Kidney glomerular epithelial cell (primary cell): ENCODE measurements at places on chromosomes 16 and 17.

DNA sequence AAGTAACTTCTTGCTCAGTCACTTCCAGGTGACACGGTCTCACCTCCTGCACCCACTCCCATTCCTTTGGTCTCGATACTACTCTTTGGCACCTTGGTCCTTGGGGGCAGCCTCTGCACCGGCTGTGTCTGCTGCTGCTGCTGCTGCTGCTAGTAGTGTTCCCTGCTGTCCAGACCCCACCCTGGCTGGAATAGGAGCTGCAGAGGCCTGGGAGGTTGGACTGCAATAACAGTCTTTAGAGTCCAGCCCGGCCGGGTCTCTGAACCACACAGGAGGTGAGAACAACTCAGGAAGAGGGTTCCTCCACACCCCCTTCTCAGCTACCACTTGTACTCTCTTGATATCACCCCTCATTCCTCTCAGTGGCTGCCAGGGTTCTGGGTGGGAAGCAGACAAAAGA lies 231.1 kb upstream of the NLRP1 start:
- no peak for DNase-seq

DNA sequence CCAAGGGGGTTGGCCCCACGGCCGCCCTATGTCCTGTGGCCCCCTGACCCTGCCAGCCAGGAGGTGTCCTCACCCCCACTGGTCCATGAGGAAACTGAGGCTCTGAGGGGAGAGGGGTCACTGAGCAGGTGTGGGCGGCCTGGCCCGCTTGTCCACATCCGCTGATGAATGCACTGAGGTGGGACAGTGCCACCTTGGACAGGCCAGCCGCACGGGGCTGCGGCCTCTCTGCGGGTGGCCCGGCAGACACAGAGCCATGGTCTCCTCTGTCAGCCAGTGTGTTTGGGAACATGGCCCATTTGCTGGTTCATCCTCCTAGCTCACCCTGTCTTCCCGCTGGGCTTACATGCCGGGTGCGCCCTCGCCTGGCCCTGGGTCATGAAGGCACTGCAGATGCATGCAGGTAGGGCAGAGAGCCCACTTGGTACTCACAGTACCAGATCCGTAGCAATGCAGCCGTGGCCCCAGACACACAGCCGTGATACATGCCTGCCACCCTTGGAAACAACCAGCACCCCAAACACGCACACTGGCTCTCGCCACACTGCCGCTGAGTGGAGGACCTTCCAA lies 93.9 kb downstream of the ENGASE start:
- no peak for DNase-seq

DNA sequence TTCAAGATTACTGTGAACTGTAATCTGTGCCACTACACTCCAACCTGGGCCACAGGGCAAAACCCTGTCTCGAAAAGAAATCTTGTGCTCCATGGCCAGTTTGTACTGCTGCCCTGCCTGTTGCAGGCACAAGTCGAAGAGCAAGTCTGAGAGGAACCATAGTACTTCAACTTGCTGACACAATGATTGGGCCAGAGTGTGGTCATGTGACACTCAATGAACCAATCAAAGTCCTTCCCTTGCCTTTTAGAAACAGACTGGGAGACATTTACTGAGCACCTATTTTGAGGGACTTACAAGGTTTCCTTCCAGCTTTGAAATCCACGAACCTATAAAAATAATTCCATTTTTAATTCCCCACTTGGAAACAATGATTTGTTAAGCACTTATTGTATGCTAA lies 39.8 kb upstream of the TMC5 start:
- no peak for DNase-seq

DNA sequence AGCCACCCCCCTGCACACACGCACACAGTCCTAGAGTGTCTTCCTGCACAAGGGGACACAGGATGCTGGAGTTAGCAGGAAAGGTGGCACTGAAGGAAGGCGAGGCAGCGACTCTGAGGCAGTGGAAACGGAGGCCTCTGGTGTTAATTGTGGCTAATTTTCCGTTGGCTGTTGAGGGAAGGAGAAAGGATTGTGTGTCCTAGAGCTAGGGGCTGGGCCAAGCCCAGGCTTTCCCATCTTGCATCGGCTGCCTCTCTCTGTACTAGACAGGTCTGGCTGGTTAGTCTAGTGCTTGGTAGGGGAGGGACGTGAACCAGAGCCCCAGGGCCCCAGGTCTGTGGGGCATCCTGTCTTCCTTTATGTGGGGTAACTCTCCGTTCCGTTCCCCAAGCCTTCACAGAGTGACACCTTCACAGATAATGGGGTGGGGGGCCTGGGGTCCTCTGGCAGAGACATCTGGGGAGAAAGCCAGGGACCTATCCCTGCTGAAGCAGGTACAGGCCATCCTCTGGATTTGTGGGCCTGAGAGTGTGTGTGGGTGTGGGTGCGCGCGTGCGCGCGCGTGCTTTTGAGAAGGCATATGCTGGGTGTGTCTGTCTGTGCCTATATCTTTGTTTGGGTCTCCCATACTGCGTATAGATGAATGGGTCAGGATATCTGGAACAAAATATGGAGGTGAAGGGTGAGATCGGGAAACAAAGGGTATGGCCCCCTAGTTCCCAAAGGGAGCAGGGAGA lies at the start of gene CHD3:
CHD3 (plus strand) TSS at position 606 of the 737 bp plus-strand sequence. CDS start 212 bp downstream, outside the sequence.
- no peak for DNase-seq

DNA sequence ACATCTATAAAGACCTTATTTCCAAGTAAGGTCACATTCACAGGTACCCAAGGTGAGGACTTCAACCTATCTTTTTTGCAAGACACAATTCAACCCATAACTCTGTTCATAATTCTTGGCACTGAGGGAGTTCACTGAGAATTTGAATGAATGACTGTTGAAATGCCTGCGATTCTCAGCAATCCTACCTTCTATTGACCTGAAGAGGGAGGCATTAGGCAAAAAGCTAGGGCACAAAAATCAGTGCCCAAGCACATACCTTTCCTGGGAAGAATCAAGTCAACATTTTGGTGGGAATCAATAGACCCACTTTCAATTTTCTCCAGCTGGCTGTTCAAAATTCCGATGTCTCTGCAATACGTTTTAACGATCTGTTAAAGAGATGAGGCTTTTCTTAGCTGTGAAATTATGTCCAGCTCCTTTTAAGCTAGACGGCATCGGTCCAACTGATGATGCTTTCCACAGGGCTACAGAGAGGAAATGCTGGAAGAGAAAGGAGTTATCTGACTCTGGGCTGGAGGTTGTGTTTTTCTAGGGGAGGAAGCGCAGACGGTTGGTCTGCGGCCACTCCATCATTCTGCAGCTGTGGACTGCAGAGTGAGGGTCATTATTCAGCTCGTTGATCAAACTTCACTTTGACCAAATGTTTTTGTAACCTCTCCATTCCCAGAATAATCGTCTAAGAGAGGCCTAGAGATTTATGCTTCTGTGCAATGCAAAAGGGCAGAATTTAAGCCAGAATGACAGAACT lies 25.2 kb downstream of the BCO1 start:
- DNase-seq, result no peak

DNA sequence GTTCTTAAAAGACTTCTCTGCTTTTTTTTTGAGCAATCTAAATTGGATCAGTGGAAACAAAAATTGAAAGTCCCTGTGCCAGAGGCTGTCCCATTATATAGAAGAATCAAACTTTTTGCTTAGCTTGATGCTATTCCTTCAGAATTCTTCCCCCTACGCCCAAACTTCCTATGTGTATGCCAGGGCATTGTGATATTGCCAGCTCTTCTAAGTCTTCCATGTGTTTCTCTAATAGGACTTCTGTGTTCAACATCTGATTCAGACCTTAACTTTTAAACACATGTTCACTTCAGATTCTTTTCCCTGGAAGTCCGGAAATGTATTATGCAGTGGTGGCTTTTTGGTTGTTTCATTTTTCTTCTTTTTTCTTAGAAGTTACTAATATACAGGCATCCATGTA lies 18.7 kb downstream of the PTRH2 start:
- no peak for DNase-seq

- no peak for DNase-seq
Observed at GRCh38 chr16:26598061-26598460, 468.7 kb upstream of the C16orf82 start.

GRCh38 chr16:17068524-17068923 lies 402.2 kb downstream of the XYLT1 start:
- DNase-seq, result no peak

DNA sequence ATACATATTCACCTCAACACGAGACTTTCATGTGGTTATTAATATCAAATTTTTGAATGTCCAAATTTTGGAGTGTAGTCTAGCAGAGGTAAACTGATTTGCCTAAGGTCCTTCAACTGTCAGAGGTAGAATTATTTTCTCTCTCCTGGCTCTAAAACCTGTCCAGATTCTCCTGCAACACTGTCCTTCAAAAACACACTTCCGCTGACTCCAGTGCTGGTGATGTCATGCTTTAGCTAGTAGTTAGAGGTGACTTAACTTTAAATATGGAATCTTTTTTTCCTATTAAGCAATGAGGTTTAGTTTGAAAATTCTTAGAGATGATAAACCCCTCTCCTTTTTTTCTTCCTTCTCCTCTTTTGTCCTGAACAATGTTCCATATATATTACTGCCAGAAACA lies 10.8 kb upstream of the CBLN1 start:
- DNase-seq, result no peak

DNA sequence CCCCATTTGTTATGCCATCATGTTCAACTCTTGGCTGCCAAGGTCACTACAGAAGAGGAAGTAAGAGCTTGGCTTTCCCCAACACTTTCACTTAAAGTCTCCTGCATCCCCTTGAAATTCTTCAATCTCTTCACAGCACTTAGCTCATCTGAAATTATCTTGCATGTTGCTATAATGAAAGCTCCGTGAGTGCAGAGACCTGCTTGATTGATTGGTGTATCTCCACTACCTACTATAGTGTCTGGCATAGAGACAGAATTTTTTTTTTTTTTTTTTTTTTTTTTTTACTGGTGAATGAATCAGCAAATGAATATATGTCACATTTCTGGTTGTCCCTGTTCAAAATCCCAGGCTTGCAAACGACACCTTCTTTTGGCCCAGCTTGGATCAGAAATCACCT lies 1.9 kb upstream of the SDR42E1 start:
- no peak for DNase-seq

- peak; percentile 71 for DNase-seq
Observed at GRCh38 chr17:29237476-29238132, 9.1 kb upstream of the CRYBA1 start.

- DNase-seq, result no peak
Observed at GRCh38 chr17:50467114-50467854, 1.4 kb downstream of the CHAD start.

DNA sequence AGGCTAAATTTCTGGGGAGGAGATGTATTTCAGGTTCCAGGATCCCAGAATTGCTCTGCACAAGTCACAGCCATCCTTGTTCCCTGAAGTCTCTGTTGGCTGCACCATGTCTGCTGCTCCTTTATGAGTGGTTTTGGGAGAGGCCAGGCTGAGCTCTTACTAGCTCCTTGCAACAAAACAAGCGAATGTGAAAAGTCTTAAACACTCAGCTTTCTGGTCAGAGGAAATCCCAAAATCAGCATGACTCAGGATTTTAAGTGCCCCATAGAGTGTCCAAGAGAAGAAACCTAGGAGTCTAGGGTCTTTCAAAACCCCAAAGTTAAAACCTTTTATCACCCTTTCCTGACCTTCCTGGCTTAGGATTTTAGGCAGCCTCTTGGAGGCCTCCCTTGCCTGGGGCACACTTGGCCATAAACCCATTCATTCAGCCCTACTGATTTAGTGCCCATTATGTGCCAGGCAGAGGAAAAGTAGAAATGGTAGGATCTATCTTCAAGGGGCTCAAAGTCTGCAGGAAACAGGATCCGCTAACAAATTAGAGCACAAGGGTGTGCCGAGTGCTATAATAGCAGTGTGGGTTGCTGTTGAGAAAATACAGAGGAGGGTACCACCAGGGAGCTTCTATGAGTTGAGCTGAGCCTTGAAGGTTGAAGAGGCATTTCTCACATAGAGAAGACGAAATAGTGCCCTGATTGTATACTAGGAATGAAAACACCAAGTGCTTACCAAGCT lies 36.9 kb downstream of the SOST start:
- DNase-seq, result no peak

GRCh38 chr17:7060165-7060891 lies 16.4 kb upstream of the SLC16A11 start:
- DNase-seq, result peak; percentile 97

DNA sequence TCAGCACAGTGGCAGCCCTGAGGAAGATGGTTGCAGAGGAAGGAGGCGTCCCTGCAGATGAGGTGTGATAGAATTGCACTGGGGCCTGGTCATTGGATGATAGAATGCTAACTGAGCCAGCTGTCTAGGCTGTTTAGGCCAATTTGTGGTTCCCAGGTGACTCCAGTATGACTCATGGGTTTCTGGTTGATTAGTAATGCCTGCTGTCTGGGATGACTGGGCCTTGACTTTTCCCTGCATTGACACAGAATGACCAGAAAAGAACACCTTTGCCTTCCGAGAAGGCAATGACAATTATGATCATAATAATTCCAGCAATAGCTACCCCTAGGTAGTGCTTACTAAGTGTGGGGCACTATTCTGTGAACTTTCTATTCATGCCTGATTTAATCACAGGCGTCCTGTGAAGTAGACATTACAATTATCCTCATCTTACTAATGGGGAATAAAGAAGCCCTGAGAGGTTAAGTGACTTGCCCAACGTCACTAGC lies 31.5 kb downstream of the USP43 start:
- peak; percentile 92 for DNase-seq

- DNase-seq, result no peak
Observed at GRCh38 chr17:40610359-40610758, 37.3 kb downstream of the SMARCE1 start.

DNA sequence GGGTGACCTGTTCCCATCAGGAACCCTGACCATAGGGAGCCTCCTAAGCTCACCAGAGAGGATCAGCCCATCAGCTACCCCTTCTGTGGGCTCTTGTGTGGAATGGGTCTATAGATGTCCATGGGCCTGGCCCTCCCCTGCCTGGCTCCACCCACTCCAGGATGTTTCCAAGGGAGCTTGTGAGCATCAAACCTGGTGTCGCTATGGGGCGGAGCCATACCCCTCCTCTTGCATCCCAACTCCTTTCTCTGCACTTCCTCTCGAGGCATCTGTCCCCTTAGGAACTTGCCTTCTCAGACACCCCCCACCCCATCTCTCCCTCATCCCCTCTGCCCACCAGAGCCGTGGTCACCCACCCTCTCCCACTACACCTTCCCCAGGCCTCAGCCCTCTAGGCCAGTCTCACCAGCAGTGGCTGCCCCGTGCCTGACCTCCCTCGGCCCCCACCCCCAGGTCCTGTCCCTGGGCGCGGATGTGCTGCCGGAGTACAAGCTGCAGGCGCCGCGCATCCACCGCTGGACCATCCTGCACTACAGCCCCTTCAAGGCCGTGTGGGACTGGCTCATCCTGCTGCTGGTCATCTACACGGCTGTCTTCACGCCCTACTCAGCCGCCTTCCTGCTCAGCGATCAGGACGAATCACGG lies 10.4 kb downstream of the KCNH6 start:
- no peak for DNase-seq

DNA sequence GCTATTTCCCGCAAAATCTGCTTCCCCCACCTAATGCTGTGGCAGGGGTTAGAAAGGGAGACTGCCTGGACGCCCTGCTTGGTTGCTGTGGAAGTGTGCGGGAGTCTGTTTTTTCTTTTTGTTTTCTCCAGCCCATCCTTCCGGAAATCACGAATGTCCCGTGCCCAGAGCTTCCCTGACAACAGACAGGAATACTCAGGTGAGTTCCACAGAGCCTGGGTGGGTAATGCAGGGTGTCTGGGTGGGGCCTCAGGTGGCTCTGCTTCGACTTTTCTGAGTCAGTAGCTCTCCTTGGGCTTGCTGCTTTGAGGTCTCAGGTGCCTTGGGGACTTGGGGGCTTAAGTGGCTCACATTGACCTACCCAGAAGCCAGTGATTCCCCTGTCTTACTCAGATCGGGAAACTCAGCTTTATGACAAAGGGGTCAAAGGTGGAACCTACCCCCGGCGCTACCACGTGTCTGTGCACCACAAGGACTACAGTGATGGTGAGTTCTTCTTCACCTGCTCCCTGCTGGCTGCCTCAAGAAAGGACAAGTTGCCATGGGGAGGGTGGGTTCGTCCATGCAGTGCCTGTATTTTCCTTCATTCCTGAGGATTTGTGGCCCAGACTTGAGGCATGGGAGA lies 11.4 kb downstream of the LIMD2 start:
- DNase-seq, result no peak
